ENCODE measurements at places on chromosomes 12 and 14.

DNA sequence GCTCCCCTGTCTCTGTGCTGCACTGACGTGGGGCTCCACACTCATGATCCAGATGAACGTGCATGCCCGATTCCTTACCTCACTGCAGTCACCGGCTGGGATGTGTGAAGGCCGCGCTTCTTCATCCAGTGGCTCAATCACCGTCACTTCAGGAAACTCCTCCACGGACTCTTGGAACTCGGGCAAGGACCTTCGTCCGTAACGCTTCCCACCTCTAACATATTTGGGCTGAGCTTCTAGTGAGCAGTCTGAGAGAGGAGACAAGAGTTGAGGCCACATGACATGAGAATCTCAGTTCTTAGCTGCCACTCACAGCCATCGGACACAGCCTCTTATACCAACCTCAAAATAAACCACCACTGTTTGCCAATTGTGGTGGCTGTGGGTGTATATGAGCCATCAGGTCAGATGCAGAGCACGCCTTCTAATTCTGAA is 38.3 kb downstream of the NIN start:
- DNase-seq = no peak

DNA sequence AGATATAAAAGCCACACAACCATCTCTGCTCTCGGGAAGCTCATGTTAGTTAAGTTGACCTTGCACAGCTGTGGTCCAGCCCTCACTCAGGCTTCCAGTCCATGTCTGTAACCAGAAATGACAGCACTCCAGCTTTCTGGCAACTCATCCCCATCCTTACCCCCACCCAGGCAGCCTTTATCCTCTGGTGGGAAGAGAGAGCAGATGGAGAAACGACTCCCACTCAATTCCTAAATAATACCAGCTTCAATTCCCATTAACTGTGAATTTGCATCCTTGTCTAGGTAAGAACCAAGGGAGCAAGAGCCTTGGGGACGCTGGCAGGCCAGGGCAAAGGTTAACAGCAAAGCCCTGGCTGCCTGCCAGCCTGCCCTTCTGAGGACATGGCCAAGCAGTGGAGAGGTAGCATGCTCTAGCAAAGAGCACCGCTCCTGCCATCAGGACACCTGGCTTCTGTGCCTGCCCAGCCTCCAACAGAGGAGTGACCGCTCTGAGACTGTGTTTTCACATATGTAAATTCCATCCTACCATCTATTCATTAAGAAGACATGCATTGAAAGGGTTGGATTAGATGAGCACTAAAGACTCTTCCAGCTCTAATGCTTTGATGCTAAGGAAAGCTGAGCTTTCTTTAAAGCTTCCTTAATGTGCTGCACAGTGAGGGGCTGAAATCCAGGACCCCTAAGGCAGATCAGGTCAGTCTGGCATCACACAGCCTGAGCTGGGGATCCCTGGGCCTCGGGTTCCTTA is 236.1 kb downstream of the GRIN2B start:
- DNase-seq = no peak

DNA sequence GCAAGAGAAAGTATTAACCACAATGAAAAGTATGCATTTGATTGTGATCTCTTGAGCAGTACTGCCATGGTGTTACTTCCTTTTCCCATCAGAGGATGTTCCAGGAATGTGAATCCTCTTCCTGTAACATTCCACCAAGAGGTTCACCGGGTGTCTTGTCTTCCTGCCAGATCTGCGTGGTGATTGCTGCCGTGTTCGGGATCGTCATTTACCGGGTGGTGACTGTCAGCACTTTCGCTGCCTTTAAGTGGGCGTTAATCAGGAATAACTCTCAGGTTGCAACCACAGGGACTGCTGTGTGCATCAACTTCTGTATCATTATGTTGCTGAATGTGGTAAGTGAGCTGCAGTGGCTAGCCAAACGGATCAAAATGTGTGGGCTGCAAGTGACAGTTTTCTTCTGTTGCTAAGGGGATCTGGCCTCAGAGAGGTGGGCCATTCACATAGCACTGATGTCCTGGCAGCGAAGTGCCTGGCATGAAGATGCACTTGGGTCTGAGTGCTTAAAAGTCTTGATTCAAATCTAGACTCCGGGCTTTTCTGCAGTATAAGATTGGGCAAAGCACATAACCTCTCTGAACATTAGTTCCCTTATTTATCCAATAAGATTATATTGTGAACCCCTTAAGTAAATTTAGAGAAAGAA is 123.4 kb downstream of the SLC5A8 start:
- DNase-seq = peak; percentile 31

GRCh38 chr12:62934239-62934798 is 631 bp downstream of the PPM1H start:
- no peak for DNase-seq

DNA sequence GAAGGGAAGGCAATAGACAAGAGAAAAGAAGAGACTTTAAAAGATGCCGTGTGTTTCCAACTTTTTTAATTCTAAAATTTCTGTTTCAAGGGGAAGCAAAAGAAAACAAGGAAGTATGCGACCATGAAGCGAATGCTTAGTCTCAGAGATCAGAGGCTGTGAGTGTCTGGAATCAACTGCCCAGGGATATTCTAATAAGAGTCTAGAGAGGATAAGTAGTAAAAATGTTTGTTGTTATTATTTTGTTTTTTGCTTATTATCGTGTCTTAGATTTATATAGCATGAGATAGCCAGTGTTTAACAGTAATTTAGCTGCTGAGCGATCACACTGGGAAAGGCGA is 421 bp downstream of the FCF1 start:
- DNase-seq = no peak

DNA sequence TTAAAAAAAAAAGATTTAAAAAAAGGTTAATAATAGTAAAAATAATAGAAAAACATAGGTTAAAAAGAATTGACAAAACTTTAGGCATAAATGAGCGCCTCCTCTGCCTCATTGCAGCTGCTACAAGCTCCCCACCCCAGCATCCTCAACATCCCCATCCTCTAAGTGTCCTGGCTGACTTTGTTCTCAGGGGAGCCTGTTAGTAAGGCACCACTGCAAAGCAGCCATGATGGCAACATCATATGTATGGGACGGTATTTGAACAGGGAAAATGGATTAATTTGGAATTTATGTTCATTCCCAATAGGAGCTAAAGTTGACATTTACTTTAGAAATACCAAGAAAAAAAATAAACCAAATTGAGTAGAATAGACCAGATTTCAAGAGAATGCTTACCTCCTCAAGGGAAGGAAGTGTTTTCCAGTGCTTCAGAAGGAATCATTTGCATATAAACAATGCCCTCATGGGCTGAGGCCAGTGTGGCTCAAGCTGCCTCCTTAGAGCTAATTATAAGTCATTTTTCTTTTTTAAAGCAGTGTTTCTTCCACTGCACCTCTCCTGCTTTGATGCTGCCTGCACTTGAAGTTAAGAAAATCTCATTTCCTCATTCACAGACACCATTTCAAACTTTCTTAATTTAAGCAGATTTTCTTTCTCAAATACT is 59.6 kb downstream of the DACT1 start:
- no peak for DNase-seq

DNA sequence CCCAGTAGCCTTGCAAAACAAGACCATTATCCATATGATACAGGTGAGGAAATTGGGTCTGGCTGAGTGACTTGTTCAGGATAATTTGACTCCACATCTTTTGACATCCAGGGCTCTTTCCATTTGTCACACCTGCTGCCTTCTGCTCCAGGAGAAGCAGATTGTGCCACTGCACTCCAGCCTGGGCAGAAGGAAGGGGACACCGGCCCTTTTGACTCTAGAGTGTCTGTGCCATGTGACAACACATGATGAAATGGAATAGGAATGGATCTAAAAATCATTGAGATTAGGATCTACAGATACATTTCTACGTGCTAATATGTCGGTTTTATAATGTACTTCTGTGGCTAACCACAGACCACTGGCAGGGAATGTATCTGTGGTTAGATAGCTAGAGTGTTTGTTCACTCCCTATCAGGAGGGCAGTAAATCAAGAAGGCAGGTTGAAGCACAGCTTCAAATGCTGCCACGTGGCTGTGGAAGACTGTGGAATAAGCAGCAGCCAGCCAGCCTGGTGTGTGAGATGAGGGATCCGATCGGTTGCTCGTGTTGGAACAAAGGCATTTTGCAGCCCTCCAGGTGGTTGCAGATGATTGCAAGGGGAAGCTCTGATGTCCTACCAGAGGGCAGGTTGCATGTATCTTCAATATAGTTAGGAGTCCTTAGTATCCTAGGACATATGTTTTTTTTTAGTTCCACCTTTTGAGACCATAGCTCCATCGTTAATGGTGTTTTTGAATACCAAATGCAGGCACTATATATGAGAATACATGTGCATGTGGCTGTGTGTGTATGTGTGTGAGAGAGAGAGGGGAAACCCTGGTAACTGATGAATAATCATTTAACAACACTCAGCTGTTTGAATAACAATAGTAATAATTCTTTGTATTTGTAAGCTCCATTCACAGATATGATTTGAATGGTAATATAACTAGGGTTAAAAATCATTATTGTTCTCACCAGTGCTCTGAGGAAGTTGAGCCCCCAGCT is 28.6 kb downstream of the EML1 start:
- DNase-seq = peak; percentile 84

- DNase-seq = no peak
These were observed 77.2 kb downstream of the BAZ1A start for GRCh38 chr14:34797747-34798583.

DNA sequence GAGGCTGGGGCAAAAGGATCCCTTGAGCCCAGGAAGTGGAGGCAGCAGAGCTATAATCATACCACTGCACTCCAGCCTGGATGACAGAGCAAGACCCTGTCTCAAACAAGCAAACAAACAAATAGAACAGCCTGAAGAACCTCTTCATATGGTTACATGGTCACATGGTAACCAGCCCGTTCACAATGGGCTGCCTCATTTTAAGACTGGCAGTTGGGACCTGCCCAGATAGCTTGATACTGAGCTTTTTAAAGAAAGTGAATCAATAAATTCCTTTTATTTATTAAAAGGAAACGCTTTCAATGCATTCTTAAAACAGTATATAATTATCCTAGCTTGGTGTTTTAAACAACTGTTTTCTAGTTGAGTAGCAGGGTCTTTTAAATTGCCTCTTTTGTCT is 10.5 kb downstream of the MLXIP start:
- no peak for DNase-seq

GRCh38 chr12:66799551-66799950 is 120.7 kb upstream of the GRIP1 start:
- no peak for DNase-seq

DNA sequence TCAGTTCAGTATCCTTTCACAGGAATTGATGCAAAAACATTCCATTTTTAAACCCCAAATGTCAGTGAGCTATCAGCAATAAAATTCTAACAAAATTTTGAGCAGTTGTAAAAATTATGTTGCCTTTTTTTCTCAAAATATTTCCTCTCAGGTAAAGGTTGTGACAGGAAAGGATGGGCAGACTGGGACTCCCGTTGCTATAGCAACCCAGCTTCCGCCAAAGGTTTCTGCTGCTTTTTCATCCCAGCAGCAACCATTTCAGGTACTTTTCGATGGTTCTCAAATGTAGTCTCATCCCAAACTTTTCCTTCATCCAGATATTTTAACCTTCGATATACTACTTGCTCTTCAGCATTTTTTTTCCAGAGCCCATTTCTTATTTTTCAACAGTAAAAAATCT is 13.6 kb downstream of the EP400 start:
- DNase-seq = no peak

- no peak for DNase-seq
These were observed 40.0 kb upstream of the PNMA1 start for GRCh38 chr14:73753887-73754795.

GRCh38 chr14:79473651-79474050 is 737.7 kb downstream of the DIO2 start:
- no peak for DNase-seq

GRCh38 chr12:51409846-51410245 is 14.8 kb upstream of the SLC4A8 start:
- no peak for DNase-seq

DNA sequence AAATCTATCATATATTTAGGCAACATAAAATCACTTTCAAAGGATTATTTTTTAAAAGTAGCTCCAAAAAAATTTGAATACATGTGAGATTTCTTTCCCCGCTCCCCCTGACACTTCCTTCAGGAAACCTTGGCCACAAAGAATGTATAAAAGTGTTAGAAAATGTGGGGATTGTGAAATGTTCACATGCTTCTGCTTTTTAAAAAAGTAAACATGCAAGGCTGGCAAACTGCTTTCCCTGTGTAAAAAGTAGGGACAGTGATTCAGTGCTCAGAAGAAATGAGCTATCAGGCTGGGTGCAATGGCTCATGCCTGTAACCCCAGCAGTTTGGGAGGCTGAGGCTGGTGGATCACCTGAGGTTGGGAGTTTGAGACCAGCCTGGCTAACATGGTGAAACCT is 26.6 kb downstream of the MBIP start:
- DNase-seq = no peak

- no peak for DNase-seq
These were observed 562.8 kb downstream of the GALC start for GRCh38 chr14:87430214-87430613.

DNA sequence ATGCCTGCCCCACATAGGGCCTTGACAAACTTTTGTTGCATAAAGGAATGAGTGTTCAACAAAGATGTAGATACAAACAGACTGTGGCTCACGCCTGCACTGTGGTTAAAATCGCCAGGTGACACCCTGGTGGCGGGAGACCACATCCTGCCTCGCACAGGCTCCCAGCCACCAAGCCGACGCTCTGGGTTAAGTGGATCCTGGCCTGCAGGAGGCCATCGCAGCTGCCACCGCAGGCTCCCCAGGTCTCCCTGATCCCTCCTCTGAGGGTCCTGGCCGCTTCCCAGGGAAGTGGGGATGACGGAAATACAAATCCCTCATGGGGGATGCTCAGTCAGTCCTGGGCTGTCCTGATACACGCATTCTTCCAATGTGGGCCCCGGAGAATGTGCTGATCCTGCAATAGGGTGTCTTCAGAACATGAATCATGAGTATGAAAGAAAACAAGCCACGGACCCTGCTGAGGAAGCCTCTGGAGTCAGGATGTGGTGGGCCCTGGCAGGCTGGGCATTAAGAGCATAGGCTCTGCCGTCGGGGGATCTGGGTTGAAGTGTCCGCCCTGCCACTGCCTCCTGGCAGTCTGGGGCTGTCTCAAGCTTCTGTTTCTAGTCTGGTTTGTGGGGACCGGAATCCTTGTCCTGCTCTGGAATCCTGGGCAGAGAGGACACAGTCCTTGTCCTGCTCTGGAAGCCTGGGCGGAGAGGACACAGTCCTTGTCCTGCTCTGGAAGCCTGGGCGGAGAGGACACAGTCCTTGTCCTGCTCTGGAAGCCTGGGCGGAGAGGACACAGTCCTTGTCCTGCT is 53.5 kb upstream of the BEGAIN start:
- no peak for DNase-seq

- no peak for DNase-seq
These were observed 48.5 kb upstream of the OVCH1 start for GRCh38 chr12:29546000-29546399.

- no peak for DNase-seq
These were observed 463.4 kb upstream of the TMEM132C start for GRCh38 chr12:127803545-127803944.

GRCh38 chr12:122981036-122981471 is 573 bp downstream of the ARL6IP4 start:
- DNase-seq = no peak

GRCh38 chr12:56572288-56572687 is 50.7 kb downstream of the RBMS2 start:
- DNase-seq = no peak

- DNase-seq = no peak
These were observed 12.0 kb downstream of the CFAP73 start for GRCh38 chr12:113161415-113162016.

- DNase-seq = no peak
These were observed 112.8 kb upstream of the ATF7IP start for GRCh38 chr12:14252697-14253096.
